NCI-H82 (cell line): ENCODE measurements at places on chromosomes 6 and 20.

GRCh38 chr6:57435475-57436160, 118.2 kb downstream of the PRIM2 start:
- DNase-seq: no peak

- DNase-seq: no peak
Observed at GRCh38 chr6:145878591-145879295, 64.1 kb upstream of the FBXO30 start.

DNA sequence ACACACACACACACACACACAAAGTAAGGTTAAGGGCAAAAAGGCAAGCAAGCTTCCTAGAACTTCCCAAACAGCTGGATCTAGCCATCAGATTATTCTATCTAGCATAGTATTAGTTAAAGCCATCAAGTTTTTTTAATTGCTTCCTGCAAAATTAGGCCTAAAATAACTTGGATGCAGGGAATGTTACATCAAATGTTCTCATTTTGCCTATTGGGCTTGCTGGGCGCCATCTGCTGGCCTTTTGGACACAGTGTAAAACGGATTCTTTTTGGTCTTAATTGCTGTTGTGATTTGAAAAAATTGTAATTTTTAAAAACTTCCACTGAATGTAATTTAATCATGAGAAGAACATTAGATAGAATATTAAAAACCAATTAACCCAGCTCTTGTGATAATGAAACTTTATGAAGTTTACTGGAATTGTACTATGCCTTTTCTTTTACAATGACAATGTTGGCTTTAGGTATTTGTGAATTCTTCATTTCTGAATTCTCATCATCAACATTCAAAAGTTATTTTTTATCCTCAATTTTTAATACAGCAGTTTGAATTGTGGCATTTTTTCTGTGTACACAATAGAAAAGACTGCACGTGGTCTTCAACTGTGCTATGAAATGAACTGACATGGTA, 6.8 kb downstream of the MKKS start:
- DNase-seq: peak; percentile 56

GRCh38 chr6:39189915-39190544, 39.2 kb downstream of the KCNK5 start:
- DNase-seq: peak; percentile 74

GRCh38 chr20:48191200-48191599, 405.9 kb upstream of the SULF2 start:
- DNase-seq: peak; percentile 71

DNA sequence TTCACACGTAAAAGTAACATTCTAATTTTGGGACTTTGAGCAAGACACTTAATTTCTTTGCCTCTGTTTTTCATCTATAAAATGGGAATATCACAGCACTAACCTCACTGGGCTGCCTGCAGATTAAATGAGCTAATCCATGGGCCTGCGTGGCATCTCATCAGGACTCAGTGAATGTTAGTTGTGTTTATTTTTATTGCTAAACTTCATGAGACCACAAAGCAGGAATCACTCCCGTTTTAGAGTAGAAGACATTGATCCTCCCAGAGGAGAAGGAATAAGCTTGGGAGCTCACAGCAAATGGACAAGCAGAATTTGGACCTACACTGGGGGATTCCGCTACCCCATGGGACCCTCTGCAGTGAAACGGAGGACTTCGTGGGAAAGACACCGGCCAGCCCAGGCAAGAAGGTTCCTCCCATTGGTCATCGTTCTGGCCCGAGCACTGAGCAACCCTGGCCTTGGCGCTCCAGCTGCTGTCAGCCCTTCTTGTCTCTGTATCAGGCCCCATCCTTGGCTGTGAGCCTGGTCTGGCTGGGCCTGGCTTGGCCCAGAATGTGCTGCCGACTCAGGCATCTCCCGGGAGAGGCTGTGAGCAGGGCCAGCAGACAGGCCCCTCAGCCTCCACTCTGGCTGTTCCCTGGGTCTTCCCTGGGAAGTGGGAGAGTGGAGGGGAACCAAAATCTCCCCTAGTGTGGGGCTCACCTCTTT, 79.8 kb downstream of the NFATC2 start:
- no peak for DNase-seq

DNA sequence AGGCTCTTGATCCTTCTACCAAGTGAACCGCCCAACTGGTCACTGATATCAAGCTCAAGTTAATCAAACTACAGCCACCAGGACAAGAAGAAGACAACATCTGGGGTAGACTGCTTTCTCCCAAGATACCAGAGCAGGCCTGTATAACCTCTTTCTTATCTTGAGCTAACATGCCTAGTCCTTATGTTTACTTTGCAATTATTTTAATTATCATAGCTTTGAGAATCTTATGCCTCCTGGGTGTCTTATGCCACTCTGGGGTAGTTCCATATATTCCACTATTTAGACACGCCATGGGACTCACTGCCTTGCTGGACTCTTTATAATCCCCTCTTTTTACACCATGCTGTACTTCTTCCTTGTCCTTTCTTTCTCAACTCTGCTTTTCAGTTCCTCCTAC, 41.5 kb upstream of the ECI2 start:
- no peak for DNase-seq

GRCh38 chr6:112310439-112311125, 36.5 kb upstream of the RFPL4B start:
- DNase-seq: no peak

GRCh38 chr6:102571236-102571908, 1177.9 kb downstream of the GRIK2 start:
- no peak for DNase-seq

GRCh38 chr6:20559924-20560551, 25.8 kb downstream of the CDKAL1 start:
- peak; percentile 50 for DNase-seq

GRCh38 chr6:89637960-89638319, 607 bp downstream of the LYRM2 start:
- no peak for DNase-seq
